ENCODE measurements at places on chromosomes 16 and 17. TPM values are rescaled to one million over a fixed set of nuclear protein-coding genes. Genes with fewer than 3 reads are reported as not detected.

Gene NUP93
- 153 TPM for total RNA-seq

DNA sequence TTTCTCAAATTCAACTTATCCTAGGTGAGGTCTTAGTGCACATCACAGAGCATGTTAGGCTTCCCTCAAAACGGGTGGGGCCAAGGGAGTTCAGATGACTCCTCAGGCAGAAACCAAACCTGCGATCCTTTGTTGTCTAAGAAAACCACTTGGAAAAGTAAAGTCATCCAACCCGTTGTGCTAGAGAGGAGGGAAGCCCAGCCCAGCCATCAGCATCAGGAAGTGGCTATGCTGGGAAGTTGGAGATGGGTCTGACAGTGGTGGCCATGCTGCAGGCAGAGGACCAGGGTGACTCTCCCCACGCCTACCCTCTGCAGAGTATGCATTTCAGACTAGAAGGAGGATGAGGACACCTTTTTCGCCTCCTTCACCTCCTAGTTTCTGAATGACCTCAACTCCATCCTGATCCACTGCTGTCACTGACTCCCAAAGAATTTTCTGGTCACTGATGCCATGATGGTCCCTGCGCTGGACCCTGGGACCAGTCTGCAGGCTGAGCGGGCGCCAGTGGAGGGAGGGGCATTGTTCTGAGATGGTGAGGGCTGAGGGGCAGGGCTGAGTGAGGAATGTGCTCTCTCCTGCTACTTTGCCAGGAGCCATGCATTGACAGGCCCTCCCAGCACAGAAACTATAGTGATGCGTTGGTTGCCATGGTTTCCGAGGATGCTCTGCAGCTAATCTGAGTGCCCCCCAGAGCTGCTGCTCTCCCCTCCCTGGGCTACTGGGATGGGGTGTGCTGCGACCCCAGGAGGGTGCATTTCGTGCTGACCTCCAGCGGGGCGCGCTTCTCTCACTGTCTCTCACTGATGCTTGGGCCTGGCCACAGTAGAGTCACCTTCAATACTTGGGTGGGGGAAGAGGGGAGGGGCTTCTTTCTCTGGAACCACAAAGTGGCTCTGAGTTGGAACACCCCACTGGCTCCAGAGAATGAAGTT is 20.4 kb downstream of the ALOX12B start:
- no peak overlapping the region for H3K27ac ChIP-seq
- peaks cover 2% of the 10 kb centered on the region for H3K4me1 ChIP-seq
- peaks cover 7% of the 10 kb centered on the region for H3K27me3 ChIP-seq
- no peak for DNase-seq
- no peak overlapping the region for H3K4me3 ChIP-seq
- no peaks in the 10 kb centered on the region for H3K36me3 ChIP-seq

DNA sequence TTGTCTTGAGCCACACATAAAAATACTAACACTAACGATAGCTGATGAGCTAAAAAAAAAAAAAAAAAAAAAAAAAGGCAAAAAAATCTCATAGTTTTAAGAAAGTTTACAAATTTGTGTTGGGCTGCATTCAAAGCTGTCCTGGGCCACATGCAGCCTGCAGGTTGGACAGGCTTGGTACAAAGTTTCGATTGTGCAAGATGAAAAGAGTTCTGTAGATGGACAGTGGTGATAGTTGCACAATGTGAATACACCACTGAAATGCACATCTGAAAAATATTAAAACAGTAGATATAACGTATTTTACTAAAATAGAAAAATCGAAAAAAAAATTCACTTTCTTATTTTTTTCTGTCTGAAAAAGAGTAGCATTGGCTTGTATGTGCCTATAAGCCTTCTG is 42.9 kb downstream of the AMFR start:
- no peaks in the 10 kb centered on the region for H3K4me1 ChIP-seq
- DNase-seq: no peak
- H3K4me3 ChIP-seq: no peak overlapping the region
- no peak overlapping the region for H3K27ac ChIP-seq

- no peaks in the 10 kb centered on the region for H3K27me3 ChIP-seq
- no peaks in the 10 kb centered on the region for H3K36me3 ChIP-seq
- H3K4me3 ChIP-seq: no peak overlapping the region
- H3K4me1 ChIP-seq: no peaks in the 10 kb centered on the region
These were observed 2.3 kb upstream of the RPH3AL start for GRCh38 chr17:354651-355556.

- no peak for DNase-seq
- peaks cover 18% of the 10 kb centered on the region for H3K4me1 ChIP-seq
- no peak overlapping the region for H3K27ac ChIP-seq
- no peaks in the 10 kb centered on the region for H3K27me3 ChIP-seq
These were observed 4.8 kb downstream of the IGFALS start for GRCh38 chr16:1788708-1789100.
